ENCODE measurements at places on chromosomes 13 and 19.

DNA sequence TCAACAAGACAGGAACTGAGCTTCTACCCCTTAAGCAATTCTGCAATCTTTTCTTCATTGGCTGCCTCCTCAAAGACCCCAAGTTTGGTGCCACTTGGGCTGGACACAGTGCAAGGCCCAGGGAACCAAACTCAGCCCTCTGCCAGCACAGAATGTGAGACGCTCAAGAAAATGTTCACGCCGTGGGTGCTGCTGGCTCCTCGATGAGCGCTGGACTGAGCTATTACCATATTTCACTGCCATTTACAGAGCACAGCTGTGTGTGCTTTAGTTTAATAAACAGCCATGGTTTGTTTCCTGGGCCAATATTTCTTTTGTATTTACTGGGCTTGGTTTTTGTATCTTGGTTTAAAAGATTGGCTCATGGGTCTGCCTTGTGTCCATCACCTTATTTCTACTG is 138.8 kb upstream of the VSTM2B start:
- no peak for DNase-seq

- DNase-seq, result no peak
Observed at GRCh38 chr19:19849056-19849455, 16.6 kb upstream of the ZNF253 start.

DNA sequence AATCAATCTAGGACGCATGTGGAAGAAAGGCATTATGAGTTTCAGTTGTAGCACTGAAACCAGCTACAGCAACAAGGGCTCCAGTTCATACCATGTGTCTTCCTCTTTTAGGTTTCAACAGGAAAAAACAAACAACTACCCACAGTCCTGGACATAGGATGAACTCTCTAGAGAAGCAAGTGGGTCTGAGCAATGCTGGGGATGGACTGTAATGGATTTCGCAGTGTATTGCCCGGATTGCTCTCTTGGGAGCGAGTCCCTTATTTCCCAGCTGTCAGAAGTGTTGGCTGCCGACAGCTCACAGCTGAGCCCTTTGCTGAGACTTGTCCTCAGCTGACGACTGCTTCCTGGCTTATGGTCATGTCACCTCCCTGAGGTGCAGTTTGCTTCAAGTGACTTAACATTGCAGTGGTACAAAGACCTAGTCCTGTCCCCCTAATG is 12.1 kb upstream of the MYCBP2 start:
- no peak for DNase-seq

- no peak for DNase-seq
Observed at GRCh38 chr13:113407103-113407530, 43.2 kb upstream of the GRTP1 start.
